ENCODE measurements at places on chromosomes 2 and 18.

GRCh38 chr2:3639015-3639630, 18.9 kb upstream of the ALLC start:
- no peak for DNase-seq

GRCh38 chr2:100222844-100223243, 80.5 kb upstream of the AFF3 start:
- no peak for DNase-seq

DNA sequence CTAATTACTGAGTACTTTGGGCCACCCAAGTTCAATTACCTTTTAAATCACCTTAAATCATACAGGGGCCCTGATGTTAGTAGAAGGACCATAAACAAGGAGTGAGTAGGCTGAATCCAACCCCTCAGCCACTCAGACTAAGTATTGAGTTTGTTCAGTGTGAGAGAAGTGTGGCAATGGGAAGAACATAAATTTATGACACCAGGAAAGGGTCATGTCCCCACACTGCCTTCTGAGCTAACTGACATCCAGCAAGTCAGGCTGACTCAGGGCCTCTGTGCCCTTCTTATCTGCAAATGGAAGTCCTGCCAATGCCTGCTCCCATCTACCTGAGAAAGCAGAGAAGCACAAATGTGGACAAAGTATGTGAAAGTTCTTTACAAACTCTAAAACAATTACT, 12.9 kb downstream of the PLEKHM3 start:
- DNase-seq, result no peak

- DNase-seq, result no peak
Measured at GRCh38 chr2:28457237-28457636, 38.6 kb upstream of the PLB1 start.

- DNase-seq, result no peak
Measured at GRCh38 chr2:69082430-69082997, 69.5 kb downstream of the ANTXR1 start.

GRCh38 chr2:40130251-40130994, 321.5 kb downstream of the SLC8A1 start:
- DNase-seq, result no peak

DNA sequence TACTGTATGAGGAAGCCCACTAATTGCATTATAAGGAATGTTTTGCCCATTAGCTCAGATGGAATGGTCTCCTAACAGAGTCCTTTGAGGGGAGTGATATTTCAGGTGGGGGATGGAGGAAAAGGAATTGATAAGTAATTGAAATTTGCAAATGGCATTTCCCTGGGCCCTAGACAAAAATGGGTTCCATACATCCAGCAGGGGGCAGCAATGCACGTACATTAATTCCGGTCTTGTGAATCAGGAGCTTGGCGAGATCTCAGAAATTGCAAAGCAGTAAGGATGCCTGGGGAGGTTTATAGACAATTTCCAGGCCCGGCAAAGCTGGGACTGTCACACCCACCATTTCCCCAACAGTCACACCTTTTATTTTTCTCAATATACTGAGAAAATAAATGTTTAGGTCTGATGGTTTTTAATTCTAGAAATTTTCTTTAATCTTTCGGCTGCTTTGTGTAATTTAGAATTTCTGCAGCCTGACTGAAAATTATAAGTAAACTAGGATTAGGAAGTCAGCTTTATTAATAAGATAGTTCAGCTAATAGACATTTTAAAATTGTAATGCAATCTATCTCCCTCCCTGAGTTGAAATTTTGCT, 122.8 kb downstream of the LYPD1 start:
- peak; percentile 15 for DNase-seq

GRCh38 chr2:193566276-193566675, 1371.5 kb upstream of the TMEFF2 start:
- DNase-seq, result no peak

- DNase-seq, result no peak
Measured at GRCh38 chr18:39586741-39587140, 2021.1 kb upstream of the CELF4 start.

- DNase-seq, result no peak
Measured at GRCh38 chr2:167293943-167294775, 405.9 kb downstream of the XIRP2 start.

GRCh38 chr2:148725564-148725963, 81.0 kb downstream of the EPC2 start:
- no peak for DNase-seq

DNA sequence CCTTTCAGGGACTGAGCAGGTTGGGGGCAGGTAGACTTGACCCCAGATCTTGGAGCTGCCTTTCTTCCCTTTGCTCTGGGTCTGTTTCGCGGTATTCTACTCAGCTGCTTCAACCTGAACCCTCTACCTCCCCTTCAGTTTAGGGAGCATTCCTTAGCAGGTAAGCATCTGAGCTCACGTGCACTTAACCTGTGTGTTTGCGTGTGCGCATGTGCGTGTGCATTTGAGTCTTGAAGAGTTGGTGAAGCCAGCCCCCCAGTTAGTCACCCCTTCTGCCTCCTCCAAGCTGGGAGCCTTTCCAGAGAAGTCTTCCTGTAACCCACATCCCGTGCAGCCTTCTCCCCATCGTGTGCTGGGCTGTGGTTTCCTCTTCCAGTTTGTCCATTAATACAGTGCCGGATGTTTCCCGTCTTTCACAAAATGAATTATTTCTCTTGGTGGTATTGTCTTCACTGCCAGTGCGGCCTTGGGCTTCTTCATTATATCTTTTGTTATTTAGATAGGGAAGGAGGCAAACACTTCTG, 33.2 kb downstream of the B3GNT2 start:
- no peak for DNase-seq

DNA sequence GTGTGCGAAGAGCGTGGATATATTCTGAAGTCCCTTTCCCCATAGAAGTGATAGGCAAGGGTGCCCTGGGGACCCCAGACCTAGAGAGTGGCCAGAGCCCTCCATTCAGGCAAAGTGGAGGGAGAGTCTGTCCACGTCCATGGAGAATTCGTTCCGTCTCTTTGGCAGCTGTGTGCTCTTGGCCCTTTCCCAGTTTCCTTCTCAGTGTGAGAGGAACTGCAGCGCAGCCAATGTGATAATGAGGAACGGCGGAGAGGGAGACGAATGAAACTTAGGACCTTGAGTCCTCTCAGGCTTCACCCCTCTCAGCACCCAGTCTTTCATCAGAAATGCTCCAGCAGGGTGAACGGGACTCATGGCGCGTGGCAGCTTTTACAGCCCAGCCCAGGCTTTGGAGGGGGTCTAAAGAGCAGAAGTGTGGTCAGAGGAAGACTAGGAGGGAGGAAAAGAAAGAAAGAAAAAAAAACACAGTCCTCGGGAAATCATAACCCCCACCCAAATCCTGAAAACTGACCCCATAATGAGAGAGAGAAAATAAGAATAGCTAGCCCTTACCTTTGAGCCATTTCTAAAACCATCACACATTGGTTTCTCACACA, 95.0 kb upstream of the RIOK3 start:
- no peak for DNase-seq

GRCh38 chr2:148607566-148607965, 37.0 kb upstream of the EPC2 start:
- DNase-seq, result no peak

GRCh38 chr18:79786786-79787526, 10.8 kb upstream of the KCNG2 start:
- no peak for DNase-seq

DNA sequence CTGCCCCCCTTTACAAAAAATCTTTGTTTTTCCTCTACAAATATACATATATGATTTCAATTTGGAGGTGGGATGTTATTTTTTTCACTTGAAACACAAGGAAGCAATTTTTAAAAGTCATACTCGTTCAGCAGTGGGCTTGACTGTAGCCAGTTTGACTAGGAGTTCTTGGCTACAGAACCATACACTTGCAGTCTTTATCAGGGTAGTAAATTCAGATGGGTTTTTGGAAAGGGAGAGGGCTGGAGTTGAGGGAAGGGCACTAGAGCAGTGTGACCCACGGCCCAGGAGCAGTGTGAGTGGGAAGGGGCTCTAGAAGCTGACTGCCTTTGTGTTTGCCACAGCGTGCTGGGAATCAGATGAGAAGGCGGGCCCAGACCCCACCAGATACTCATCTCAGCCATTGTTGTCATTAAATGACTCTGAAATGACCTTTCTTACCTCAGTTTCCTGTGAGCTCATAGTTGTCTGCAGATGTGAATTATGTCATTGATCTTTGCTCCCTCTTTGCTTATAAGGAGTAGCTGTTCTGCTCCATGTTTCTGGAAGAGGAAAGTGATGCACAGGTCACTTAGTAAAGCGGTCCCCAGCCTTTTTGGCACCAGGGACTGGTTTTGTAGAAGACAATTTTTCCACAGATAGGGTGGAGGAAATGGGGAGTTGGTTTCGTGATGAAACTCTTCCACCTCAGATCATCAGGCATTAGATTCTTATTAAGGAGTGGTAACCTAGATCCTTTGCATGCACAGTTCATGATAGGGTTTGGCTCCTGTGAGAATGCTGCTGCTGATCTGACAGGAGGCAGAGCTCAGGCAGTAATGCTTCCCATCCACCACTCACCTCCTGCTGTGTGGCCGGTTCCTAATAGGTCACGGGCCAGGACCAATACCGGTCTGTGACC, 116.8 kb downstream of the SPTBN1 start:
- peak; percentile 69 for DNase-seq

DNA sequence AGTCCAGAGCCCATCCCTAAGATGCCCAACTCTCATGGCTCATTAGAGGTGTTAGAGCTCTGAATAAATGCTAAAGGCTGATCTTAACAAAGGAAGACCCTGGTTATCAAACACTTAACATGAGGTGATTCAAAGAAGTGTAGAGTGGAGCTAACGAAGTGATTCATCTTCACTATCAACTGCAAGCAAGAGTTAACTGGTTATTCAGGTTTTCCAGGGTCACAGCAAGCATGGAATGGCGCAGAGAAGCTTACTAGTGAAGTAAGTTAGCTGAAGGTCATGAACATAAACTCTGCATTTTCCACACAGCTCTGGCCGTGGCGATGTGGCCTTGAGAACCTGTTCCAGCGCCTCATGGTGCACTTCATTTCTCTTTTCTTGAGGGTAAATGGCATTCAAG, 17.0 kb downstream of the RND3 start:
- DNase-seq, result no peak

DNA sequence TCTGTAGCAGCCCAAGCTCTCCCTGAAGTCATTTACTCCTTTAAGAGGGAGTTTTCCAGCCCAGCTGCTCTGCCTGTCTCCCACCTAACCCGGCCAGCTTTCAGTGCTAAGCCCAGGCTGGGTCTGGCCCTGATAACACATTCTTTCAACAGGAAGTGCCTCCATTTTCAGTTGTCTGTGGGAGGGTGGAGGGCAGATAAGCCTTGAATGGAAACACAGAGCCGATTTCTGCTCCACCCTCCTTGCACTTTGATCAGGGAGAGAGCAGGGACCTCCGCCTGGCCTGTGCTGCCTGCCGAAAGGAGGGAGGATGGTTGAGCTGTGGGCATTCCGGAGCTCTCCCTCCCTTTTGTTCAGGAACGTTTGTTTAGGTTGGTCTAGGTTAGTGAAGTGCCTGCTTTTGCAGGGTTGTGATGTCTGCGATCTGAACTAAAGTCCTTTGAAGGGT, 24.8 kb downstream of the GATA6 start:
- DNase-seq, result no peak

GRCh38 chr2:65103013-65103715, 26.7 kb downstream of the RAB1A start:
- no peak for DNase-seq

DNA sequence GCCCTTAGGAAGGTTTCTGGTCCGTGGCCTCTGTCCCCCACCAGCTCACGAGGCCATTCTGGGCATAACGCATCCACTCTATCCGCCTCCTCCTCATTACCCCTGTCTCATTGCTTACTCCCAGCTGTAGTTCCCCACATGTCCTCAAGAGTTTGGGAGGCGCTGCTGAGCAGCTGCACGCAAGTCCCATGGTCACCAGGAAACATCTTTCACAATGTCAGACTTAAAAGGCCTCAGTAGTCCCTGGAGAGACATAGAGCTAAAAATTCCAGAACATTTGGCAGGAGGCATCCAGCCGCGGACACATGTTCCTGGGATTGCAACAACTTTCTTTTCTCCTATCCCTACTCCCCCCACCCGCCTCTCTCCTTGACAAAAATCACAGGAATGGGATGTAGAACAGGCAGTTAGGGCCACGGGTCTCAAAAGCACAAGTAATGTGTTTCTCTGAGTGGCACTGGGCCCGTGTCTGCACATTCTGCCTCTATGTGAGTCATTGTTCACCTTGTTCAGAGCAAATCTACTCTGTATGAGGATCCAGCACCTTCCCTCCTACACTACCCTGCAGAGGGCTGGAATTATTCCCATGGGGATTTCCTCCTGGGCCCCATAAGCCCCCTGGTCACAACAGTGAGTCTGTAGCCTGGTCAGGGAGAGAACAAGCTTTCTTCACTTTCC, 8.1 kb downstream of the LBH start:
- peak; percentile 86 for DNase-seq

GRCh38 chr2:240369801-240370585, 65.5 kb upstream of the GPC1 start:
- DNase-seq, result no peak

DNA sequence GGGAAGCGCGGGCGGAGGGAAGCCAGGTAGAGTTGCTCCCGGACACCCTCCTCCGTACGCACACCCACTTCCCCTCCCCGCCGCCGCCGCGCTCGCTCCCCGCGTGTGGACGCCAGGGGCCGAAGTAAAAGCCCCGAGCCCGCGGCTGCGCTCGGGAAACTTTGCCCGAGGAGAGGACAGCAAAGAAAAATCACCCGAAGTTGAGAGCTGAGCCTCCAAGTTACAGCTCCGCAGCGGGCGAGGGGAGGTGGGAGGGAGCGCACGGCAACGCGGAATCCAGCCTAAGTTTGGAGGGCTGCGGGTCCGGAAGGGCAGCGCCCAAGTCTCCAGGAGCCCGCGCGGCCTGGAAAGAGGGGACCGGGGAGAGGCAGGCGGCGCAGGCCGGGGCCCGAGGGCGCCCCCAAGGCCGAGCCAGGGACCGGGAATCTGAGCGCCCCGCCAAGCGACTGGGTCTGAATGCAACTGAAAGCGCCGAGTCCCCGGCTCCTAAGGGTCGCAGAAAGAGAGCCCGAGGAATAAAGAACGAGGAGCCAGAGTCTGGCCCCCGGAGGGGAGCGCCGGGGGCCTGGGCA, 706 bp upstream of the BCL11A start:
- DNase-seq, result peak; percentile 25

- DNase-seq, result no peak
Measured at GRCh38 chr2:213688133-213688532, 403.9 kb downstream of the SPAG16 start.
